ENCODE measurements at places on chromosomes 16 and 17. TPM values are rescaled to one million over a fixed set of nuclear protein-coding genes. Genes with fewer than 3 reads are reported as not detected.

PTX4 gene
- 0.03 TPM for total RNA-seq

HCRT gene
- total RNA-seq, result not detected

MT1G gene
- not detected for total RNA-seq

CD300C gene
- total RNA-seq, result 0.51 TPM

PRSS22 gene
- 0.78 TPM for total RNA-seq

MYH1 gene
- not detected for total RNA-seq

ARHGDIG gene
- total RNA-seq, result 3.1 TPM

MAP2K4 gene
- 28.9 TPM for total RNA-seq

SRCIN1 gene
- 3.5 TPM for total RNA-seq

CCL7 gene
- total RNA-seq, result 0.22 TPM

SLC35G3 gene
- not detected for total RNA-seq

CCDC154 gene
- 0.18 TPM for total RNA-seq

CCL4L2 gene
- not detected for total RNA-seq

P3H4 gene
- 31.0 TPM for total RNA-seq

CD68 gene
- total RNA-seq, result 27.0 TPM

CD79B gene
- not detected for total RNA-seq

CLEC18A gene
- 0.08 TPM for total RNA-seq

CCL23 gene
- not detected for total RNA-seq

SNX20 gene
- total RNA-seq, result not detected

NLRC3 gene
- 0.02 TPM for total RNA-seq

KRTAP16-1 gene
- not detected for total RNA-seq

CSH1 gene
- total RNA-seq, result not detected

HOXB13 gene
- 2.1 TPM for total RNA-seq
